Stimulated activated CD4-positive, alpha-beta T cell treated with anti-CD3 and anti-CD28 coated beads, TNF-alpha, amount 100 ng/mL, for 1 hour (primary cell): ENCODE measurements at places on chromosomes 2 and 18.

- DNase-seq = no peak
Observed at GRCh38 chr2:74179063-74179865, 585 bp upstream of the MOB1A start.

- no peak for DNase-seq
Observed at GRCh38 chr2:121805766-121806143, 50.3 kb downstream of the TSN start.

DNA sequence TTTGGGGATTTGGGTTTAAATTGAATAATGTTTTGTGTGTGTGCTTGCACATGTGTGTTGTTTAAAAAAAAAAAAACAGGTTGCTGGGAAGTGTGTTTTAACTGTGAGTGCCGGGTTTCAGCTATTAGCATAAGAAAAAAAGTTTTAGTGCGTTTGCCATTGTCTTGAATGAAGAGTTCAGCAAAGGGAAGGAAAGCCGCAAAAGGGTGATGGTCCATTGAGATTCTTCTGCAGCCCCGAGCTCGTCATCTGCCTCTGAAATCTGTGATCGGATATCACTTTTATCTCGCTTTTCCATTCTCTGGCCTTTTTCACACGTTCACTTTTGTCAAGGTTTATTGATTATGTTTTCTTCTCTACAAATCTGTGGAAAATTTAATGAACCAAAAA, 4.7 kb downstream of the GLI2 start:
- no peak for DNase-seq

DNA sequence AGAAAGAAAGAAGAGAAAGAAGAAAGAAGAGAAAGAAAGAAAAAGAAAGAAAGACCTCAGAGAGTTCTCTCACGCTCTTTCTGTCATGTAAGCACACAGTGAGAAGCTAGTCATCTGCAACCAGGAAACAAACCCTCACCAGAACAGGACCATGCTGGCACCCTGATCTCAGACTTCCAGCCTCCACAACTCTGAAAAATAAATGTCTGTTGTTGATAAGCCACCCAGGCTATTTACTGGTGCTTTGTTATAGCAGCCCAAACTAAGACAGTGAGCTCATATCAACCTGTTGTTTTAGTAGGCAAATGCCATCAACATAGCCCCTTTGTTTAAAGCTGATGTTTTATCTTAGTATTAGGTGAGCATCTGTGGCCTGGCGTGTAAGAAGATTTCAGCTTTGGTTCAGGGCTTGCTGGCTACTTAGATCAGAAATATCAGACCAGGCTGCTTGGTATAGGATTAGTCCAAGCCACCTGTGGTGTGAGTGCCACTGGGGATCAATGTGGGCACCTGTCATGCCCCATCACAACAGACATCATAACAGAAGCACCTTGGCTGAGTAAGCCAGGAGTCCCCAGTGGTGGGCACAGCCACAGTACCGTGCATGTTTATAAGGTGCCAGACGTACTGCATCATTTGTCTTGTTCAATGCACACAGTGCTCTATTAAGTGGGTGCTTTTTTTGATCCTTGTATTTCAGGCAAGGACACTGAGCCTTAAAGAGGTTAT, 94.4 kb downstream of the LBH start:
- no peak for DNase-seq

GRCh38 chr18:57843386-57843785, 40.3 kb upstream of the ATP8B1 start:
- no peak for DNase-seq

DNA sequence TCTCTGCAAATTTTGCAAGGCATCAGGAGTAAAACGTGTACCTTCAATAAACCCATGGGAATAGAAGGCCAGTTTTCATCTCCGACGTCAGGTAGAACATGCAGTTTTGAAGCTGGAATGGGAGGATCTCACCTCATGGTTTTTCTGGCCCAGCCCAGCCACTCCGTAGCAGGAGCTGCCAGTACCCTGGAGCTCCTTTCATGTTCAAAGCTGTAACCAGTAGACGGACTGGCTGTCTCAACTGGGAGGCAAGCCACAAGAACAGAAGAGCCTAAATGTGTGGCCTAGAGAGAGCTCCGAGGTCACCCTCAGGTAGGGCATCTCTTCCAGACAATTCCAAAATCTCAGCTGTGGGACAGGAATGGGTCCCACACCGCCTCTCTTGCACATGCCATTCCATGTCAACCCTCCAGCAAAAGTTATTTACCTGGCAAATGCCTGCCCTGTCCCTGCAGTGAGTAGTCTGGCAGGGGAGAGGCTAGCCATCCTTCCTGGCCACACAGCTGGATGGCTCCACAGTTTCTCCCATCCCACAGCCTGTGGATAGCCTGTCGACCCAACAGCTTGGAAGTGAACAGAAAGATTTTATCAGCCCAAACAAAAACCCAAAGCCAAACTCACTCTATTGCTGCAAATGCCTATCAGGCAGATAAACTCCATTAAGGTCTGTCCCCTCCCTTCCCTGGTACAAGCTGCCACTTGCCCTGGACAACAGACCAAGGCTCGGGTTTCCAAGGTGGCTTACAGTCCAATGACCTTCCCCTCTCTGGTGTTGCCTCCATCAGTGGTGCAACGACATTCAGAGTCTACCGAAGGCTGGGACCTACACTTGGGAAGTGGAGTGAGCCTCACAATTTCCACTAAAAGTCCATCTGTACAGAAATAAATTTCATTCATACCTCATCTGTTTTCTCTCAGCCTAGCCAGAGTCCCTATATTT, 27.8 kb downstream of the CRACDL start:
- no peak for DNase-seq
